ENCODE measurements at places on chromosomes 1 and 21. TPM values are rescaled to one million over a fixed set of nuclear protein-coding genes. Genes with fewer than 3 reads are reported as not detected.
A peak's percentile ranks its signal among the peaks of the same experiment; 100 is the strongest.

DNA sequence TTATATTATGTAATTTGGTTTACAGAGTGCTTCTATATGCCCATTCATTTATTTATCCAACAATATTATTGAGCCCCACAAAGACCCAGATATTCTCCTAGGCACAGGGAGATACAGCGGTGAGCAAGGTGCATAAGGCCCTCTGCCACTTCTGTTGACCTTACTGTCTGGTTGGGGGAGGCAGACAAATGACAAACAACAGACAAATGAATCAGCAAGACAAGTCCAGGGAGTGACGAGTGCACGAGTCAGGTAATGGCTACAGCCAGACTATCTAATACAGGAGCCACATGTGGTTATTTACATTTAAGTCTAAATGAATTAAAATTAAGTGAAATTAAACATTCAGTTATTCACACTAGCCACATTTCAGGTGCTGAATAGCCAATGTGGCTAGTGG lies 22.0 kb upstream of the BCAR3 start:
- no peak for DNase-seq

DNA sequence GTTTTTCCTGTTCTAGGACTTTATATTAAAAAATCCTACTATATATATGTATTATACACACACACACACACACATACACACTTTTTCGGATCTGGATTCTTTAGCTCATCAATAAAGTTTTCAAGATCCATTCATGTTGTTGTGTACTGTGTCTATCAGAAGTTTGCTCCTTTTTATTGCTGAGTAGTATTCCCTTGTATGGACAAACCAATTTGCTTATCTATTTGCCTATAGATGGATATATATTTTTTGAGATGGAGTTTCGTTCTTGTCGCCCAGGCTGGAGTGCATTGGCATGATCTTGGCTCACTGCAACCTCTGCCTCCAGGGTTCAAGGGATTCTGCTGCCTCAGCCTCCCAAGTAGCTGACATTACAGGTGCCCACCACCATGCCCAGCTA lies 20.3 kb upstream of the LIN9 start:
- no peak for DNase-seq

- peak; percentile 43 for DNase-seq
Measured at GRCh38 chr1:31374511-31375196, 1.8 kb upstream of the FABP3 start.

DNA sequence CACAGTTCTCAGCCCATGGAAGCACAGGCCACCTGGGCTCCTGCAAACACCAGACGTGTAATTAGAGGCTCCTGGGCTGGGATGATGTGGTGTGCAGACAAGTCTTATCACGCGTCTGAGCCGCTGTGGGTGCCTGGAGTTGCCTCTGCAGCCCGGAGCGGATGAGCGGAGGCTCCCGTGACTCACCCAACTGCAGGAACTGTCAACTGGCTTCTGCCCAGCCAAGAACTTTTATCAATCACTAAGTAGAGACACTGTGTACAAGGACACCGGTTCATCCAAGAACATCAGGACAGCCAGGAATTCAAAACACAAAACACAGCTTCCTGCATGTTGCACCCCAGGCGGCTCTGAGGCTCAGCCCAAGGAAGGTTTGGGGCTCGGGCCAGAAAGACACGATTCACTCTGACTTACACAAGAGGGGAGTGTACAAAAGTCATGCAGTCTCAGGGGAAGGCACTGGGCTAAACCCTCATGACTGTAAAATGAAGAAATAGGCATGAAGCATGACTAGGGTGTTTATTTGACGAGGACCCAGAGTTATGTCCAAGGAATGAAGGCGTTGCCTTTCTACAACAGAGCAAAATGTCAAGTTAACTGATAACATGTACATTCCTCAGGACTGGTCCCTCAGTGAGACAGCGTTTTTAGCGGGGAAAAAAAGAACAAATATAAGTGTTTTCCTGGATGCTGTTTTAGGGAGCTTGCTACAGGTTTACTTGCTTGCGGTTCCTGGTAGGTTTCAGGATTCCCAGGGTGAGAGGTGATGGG lies 21.1 kb downstream of the ERRFI1 start:
- no peak for DNase-seq

GRCh38 chr1:208787219-208787618 lies 543.0 kb upstream of the PLXNA2 start:
- no peak for DNase-seq

DNA sequence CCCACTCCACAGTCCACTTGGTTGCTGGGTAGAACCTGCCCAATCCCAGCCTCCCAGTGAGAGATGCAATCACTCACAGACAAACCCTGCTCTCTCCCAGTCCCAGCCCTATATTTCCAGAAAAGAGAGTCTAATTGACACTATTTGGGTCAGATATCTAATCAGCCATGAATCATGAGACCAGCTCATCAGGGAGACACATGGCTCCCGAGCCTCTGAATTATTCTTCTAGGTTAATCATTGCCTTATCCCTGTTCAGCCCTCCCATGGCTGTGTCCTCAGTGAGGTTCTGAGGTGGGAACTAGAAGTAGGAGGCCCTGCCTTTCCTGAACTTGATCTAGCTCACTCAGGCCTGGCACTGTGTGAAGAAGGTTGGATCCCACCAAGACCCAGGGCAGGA lies 49.9 kb upstream of the ZC3H12A start:
- DNase-seq: no peak

DNA sequence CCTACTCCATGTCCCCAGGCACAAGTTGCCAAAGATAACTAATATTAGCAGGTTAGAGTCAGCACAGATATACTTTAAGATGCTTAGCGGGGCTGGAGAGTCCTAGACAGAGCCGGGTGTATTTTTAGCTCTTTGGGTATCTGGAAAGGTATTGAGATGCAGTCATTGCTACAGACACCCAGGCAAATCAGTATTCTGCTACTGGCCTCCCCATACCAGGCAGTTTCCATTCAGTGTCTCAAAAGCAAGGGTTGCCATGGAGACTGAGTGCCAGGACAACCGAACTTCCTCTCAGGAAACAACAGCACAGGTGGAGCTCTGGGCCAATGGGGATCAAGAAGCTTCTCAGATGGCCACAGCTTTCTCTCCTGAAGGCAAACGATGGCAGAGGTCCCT lies 45.3 kb downstream of the KCNC4 start:
- DNase-seq: no peak

DNA sequence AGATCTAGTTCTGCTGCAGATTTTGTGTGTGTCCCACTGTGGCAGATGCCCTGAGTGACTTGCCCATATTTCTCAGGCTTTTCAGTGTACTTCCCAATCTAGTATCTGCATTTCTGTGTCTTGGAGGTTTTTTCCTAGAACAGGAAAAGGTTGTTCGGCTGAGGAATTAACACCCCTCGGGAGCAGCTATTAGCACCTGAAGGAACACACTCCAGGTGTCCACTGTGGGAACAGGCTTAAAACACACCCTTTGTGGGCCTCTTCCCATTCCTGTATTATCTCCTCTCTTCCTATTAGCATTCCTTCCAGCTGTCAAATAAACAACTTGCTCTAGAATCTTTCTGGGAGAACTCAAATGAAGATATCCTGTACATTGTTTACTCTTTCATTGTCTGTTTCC lies 178.3 kb downstream of the HMCN1 start:
- DNase-seq: no peak

GRCh38 chr1:92184632-92185031 lies 33.1 kb upstream of the C1orf146 start:
- no peak for DNase-seq

DNA sequence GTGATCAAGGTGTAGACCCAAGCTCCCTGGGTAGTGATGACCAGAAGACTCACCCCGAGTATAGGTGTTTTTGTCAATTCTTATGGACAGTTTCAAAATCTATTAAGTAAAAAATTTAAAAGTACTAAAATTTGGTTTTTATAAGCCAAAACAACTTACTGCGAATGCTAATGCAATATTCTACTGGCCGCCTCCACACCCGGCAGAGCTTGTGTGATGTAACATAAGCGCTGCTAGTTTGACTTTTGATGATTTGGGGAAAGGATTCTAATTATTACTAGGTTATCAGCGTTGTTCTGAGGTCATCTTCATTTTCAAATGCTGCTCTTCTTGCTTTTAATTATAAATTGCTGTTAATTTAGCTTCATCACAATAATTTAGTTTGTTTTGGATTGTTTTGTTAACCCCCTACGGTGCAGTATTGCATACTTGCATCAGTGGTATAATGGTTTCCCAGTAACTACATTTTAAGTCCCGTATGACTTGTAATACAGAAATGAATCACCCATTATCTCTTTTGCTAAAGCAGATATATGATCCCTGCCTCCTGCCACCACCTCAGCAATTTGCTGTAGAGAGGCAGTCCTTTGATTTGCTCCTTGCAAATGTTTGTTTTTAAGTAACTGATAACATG lies 178.0 kb downstream of the SDCCAG8 start:
- DNase-seq: no peak

- peak; percentile 86 for DNase-seq
Measured at GRCh38 chr1:47532921-47533792, 95.3 kb downstream of the FOXD2 start.

DNA sequence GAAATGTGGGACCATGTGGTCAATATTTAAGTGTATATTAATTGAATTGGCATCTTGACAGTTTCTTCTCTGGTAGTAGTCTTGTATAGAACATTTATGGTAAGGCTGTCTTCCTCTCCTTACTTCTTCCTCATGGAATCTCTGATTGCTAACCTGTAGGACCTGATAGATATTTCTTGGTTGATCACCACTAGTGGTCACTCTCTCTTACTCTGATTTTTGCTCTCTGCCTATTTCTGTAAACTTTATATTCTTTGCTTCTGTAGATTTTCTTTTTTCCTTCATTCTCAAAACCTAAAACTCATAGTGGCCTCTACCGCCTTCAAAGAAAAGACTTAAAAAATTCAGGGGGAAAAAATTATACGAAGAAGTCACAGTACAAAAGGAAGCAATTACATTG lies 21.2 kb downstream of the MAST2 start:
- DNase-seq: no peak

DNA sequence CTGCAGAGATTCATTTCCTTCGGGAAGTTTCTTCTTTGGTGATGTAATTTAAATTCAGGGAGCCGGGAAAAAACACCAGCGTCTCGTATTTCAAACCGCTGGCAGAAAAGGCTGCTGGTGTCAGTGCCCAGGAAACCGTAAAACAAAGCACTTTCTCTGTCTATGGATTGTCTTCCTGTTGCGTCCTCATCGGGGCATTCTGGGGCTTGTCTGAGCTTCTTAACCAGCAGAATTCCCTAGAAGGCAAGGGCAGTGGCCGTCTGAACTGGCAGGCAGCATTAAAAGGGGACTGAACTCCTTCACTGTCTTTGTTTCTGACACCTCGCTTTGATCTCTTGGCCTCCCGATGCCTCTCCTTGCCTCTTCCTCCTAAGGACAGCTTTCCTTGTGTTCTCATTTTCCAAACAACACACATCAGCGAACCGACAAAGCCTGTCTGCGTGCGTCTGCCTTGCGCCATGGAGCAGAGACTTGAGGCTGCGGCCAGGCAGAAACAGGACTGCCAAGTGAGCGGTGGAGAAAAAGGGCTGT lies 391.6 kb upstream of the VAMP3 start:
- DNase-seq: peak; percentile 29

DNA sequence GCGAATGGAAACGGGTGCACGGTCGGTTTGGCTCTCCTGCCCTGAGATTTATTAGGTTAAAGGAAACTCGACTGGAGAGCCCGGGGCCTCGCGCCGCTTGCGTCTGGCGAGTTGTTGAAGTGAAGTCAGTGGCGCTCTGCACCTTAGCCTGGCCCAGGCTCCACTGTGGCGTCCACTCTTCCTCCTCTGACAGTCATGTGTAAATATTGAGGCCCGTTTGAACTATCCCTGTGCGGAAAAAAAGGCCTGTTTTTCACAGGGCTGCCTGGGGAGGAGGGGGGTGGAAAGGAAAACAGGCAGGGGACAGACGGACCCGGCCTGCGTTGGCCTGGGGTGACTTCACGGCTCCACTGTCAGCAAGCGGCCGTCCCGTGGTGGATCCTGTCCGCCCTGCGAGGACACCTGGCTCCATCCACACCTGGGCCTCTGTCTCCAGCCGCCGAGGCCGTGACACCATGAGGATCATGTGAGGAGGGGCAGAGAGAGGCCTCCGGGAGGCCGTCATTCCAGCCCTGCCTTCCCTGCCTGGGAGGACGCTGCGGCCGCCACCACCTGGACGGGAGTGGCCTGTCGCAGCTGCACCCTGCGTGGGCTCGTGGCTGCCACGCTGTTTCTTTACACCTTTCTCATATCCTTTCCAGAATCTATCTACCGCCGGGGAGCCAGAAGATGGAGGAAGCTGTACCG lies 59.8 kb downstream of the FAAP20 start:
- DNase-seq: no peak

- DNase-seq: no peak
Measured at GRCh38 chr1:242784807-242785206, 260.3 kb upstream of the PLD5 start.

GRCh38 chr1:192266645-192267044 lies 50.1 kb upstream of the RGS21 start:
- no peak for DNase-seq

DNA sequence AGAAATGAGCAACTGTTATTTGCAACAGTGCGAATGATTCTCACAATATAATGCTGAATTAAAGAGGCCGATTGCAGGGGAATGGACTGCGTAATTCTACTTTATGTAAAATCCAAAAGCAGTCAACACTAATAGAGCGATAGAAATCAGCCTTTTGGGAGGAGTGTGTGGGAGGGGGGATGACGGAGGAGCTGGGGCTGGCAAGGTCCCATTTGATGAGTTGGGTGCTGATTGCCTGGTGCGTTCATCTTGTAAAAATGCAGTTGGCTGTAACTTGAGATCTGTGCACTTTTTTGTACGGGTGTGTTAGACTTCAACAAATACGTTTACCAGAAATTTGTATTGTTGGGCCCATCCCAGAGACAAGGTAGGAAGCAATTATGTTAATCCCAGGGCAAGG lies 20.7 kb downstream of the TNFRSF8 start:
- no peak for DNase-seq

- DNase-seq: no peak
Measured at GRCh38 chr1:232589812-232590743, 39.9 kb downstream of the SIPA1L2 start.

GRCh38 chr1:170071378-170071777 lies 3.1 kb downstream of the KIFAP3 start:
- DNase-seq: no peak

- no peak for DNase-seq
Measured at GRCh38 chr1:238485912-238486209, 595.1 kb upstream of the ZP4 start.

DNA sequence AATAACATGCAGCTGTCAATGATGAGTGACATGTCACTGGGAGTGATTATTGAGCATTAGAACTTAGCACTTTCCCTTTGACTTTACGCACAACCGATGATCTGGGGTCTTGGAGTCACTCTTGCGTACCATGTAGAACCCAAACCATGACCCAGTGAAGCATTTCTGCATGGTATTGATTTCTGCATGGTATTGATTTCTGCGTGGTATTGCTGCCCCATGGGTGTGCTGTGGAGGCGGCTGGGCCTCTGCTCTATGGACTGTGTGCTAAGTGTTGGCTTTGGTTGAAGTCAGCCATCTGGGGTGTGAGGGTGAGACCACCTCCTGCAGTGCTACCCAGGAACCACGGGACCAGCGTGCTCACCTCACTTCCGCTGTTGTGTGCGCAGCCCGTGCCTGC lies 98.0 kb downstream of the ADARB1 start:
- no peak for DNase-seq

TEDDM1 gene
- not detected for total RNA-seq

GUCA2A gene
- not detected for total RNA-seq

CCDC181 gene
- total RNA-seq: 2.0 TPM

TTC22 gene
- 2.1 TPM for total RNA-seq

GNAT2 gene
- total RNA-seq: not detected

G0S2 gene
- total RNA-seq: 17.0 TPM

PTBP2 gene
- total RNA-seq: 197 TPM

SETSIP gene
- not detected for total RNA-seq

Data from urinary bladder (tissue), 4 donors.